Epithelial cell of proximal tubule (primary cell): ENCODE measurements at places on chromosomes 11 and 22.

GRCh38 chr11:19482319-19483100 is 230.1 kb upstream of the NAV2 start:
- no peak for DNase-seq

- no peak for DNase-seq
Observed at GRCh38 chr11:130561441-130561881, 113.0 kb downstream of the ADAMTS15 start.

GRCh38 chr11:43952401-43953342 is 10.2 kb downstream of the C11orf96 start:
- no peak for DNase-seq

DNA sequence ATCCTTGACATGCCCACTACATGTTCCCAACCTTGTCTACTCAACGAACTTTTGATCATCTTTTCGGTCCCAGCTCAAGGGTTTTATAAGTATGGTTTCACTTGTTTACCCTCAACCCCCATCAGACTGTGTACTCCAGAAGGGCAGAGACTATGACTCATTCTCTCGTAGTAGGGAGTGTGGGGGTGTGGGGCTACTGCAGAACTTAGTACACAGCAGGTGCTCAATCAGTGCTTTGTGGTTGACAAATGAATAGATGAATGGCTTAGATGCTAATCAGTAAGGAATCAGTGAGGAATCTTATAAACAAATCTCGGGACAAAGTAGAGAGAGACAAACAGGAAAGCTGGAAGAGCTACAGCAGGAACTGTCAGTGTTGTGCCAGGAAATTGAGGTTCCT is 151.7 kb upstream of the PLET1 start:
- DNase-seq: no peak

GRCh38 chr22:31585161-31585859 is 76.7 kb downstream of the PISD start:
- no peak for DNase-seq

DNA sequence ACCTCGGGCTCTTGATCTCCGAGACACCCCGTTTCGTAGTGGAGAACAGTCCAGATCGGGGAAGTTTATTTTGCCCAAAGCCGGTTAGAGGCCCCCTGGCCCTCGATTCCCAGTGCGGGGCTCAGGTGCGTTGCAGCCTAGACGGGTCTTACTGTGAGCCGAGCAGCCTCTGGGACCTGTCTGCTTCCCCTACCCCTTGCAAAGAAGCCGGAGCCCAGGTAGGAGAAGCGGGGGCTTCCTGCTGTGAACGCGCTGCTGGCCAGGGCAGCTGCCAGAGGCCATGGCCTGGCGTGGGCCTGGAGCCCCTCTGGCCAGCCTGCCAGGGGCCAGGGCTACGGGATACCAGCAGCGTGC is 621 bp downstream of the TSPO start:
- no peak for DNase-seq

GRCh38 chr22:22070371-22070824 is 87.8 kb upstream of the TOP3B start:
- no peak for DNase-seq

GRCh38 chr11:97865424-97866012 is 1155.2 kb upstream of the CNTN5 start:
- no peak for DNase-seq

DNA sequence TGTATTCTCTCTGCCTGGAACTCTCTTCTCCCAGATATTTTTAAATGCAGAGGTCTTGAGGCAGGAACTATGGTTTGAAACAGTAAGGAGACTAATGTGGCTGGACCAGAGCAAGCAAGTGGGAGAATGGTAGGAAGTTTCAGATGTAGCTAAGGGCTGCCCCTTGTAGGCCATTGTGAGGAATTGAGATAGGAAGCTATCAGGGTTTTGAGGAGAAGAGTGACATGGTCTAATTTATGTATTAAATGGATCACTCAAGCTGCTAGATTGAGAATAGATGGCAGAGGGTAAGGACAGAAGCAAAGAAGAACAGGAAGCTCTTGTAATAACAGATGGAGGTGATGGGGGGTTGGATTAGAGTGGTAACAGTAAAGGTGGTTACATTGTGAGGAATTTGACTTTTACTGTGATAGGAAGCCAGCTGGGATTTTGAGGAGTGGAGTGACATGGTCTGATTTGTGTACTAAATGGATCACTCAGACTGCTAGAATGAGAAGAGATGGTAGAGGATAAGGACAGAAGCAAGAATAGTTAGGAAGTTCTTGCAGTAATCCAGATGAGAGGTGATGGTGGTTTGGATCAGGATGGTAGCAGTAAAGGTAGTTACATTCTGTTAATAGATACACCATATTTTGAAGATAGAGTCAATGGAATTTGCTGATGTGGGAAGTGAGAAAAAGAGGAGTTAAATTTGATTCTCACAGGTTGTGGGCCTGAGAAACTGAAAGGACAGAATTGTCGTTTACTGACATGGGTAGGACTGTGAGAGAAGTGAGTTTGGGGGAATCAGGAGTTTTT is 63.0 kb downstream of the HIPK3 start:
- DNase-seq: no peak

- DNase-seq: no peak
Observed at GRCh38 chr22:30261134-30261533, 5.5 kb downstream of the OSM start.

DNA sequence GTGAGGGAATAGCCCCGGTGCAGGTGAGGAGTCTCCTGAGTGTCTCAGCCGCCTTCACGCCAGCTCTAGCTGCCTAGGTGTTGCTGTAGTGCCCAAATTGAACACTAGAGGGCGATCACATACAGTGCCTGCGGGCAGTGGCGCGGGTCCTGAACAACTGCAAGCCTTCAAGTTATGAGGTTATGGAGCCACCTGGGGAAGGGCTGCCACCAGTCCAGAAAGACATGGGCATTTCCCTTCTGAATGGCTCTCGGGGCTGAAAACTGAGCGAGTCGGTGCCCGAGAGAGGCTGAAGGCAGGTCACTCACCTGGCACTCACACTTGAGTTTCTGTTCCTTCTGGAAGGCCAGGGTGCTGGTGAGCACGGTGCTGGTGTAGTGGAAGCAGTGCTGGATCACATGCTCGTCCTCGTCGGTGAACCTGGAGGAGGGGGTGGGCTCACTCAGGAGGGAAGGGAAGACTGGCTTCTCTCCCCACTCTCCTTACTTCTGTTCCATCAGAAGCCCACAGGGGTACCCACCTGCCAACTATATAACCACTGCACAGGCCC is 88.4 kb downstream of the PDE2A start:
- DNase-seq: no peak

- DNase-seq: peak; percentile 22
Observed at GRCh38 chr11:77617892-77618291, 19.7 kb downstream of the CLNS1A start.

GRCh38 chr11:113189909-113190667 is 124.3 kb upstream of the TTC12 start:
- DNase-seq: no peak

DNA sequence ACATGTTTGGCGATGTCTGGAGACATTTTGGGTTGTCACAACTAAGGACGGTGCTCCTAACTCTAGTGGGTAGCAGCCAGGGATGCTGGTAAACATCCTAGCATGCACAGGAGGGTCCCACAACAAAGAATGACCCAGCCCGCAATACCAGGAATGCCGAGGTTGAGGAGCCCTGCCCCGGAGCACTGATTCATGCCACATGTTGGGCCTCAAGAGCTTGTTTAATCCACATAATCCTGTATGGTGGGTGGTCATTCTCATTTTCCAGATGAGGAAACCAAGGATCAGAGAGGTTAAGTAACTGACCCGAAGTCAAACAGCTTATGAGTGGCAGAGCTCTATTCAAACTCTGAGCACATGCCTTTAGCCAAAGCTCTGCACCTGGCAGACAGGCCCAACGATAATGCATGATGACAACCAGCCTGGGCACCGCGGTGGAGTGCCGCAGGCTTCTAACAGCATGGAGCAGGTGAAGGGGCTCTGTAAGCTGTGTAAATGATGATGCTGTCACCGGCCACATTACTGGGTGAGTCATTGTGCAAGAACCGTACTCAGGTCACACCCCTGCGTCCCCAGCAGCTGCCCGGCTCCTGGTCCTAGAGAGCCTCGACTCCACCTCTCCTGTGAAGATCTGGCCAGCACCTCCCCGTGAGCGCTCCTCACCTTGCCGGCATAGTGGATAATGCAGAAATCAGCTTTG is 58.6 kb downstream of the APOL1 start:
- DNase-seq: no peak

GRCh38 chr11:1978720-1979473 is 18.7 kb downstream of the H19 start:
- DNase-seq: no peak

GRCh38 chr22:27668828-27669797 is 132.4 kb downstream of the MN1 start:
- no peak for DNase-seq

DNA sequence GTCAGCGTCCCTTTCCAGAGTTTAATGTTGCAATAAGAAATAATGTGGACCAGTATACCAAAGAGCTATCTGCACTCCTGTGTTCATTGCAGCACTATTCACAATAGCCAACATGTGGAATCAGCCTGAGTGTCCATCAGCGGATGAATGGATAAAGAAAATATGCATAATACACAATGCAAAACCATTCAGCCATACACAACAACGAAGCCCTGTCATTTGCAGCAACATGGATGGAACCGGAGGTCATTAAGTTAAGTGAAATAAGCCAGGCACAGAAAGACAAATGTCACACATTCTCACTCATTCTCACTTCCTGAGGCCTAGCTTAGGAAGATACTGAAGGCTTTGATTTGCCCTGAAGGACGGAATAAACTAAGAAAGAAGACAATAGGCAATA is 22.1 kb downstream of the SLC5A4 start:
- DNase-seq: no peak

DNA sequence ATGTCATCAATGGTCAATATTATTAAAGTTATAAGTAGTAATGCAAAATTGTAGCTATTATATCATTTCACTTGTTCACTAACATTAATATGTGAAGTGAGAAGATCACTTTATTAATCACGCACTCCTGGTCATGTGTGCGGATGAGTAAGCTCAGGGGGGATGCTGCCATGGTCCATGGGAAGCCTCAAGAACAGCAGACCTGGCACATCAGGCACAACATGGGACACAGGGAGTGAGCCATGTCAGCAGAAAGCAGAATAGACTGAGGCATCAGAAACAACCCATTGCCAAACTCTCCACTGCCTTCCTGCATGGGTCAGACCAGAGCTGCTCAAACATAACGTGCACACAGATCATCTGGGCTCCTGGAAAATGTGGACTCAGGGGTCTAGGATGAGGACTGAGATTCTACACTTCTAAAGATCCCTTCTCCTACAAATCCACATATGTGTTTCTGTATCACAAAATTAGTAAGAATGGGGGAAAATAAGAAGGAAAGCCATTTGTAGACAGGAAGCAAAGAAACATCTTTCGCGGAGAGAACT is 63.8 kb upstream of the VPREB1 start:
- DNase-seq: peak; percentile 30

GRCh38 chr11:45463541-45463940 is 177.4 kb upstream of the SYT13 start:
- DNase-seq: no peak
